ENCODE measurements at places on chromosomes 11 and 22. TPM values are rescaled to one million over a fixed set of nuclear protein-coding genes. Genes with fewer than 3 reads are reported as not detected.

The CALCA gene
- not detected for total RNA-seq

The CDC42EP2 gene
- not detected for total RNA-seq

- no peaks in the 10 kb centered on the region for H3K27me3 ChIP-seq
- no peak overlapping the region for H3K4me3 ChIP-seq
- peaks cover 59% of the 10 kb centered on the region for H3K36me3 ChIP-seq
- H3K27ac ChIP-seq: no peak overlapping the region
These were observed 28.8 kb downstream of the HIRA start for GRCh38 chr22:19402642-19403191.

GRCh38 chr11:30192620-30193019 is 38.2 kb upstream of the FSHB start:
- no peak for DNase-seq
- no peaks in the 10 kb centered on the region for H3K36me3 ChIP-seq
- no peak overlapping the region for H3K27ac ChIP-seq
- H3K27me3 ChIP-seq: no peaks in the 10 kb centered on the region

DNA sequence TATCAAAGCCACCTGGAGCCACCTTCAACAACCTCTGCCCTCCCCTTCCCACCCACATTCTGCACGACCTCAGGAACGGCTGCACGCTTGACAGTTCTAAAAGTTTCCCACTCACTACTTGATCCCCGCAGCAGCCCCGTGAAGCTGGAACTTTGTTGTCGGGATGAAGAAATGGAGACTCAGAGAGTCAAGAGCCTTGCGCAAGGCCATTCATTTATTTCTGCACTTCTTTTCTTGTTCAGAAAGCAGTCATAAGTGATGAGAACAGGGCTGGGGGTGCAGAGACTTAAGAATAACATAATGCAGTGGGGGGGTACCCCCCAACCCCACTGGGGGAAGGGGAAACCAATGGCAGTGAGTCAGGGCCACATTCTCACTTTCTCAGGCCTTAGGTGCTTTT is 2.2 kb upstream of the ZFTA start:
- H3K4me3 ChIP-seq: no peak overlapping the region
- no peak overlapping the region for H3K27ac ChIP-seq
- H3K4me1 ChIP-seq: peaks cover 20% of the 10 kb centered on the region
- DNase-seq: no peak

The CARNS1 gene
- total RNA-seq: 9.9 TPM

Data from CD4-positive, alpha-beta T cell (primary cell).